ENCODE measurements at places on chromosomes 1 and 21.

DNA sequence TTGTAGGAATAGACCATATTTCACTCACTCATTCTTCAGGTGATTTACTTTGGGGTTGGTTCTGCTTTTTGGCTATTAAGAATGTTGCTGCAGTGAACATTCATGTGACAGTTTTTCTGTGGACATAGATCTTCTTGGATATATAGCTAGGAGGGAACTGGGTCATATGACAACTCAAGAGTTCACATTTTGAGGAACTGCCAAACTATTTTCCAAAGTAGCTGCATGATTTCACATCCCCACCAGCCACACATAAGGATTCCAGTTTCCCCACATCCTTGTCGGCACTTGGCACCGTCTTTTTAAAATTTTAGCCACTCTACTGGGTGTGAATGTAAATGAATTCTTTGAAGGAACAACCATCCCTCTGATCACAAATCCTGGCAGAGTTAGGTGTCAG is 126.0 kb downstream of the PRDM2 start:
- DNase-seq: no peak

DNA sequence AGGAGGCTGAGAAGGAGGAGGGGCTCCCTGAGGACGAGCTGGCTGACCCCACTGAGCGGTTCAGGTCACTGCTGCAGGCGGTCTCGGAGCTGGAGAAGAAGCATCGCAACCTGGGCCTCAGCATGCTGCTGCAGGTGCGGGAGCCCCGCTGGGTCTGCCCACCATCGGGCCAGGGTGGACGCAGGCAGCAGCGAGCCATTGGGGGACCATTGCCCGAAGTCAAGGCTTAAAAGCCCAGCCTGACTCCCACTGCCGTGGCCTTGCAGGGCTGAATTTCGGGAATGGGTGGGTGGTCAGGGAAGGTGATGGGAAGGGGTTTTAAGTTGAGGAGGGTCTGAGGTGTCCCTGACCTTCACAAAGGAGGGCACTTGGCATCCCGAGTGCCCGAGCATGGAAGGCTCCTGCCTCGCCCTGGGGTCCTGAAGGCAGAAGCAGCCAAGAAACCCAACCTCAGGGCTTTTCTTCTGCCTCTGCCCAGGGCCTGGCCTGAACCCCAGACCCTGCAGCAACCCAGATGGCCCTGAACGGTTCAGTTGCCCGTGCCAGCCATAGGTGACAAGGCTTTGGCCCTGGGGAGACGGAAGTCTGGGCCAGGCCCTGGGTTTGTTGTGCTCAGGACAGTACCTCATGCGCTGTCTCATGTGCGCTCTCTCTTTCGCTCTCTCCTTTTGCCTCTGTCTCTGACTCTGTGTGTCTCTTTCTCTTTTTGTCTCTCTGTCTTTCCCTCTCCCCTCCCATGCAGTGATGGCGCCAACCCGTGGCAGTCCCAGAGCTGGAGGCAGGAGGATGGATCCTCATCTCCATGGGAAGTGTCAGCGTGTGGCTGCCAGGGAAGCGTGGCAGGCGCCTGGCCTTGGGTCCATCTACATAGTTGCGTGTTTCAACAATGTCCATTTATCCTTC is 6.2 kb downstream of the RNF187 start:
- DNase-seq: no peak

DNA sequence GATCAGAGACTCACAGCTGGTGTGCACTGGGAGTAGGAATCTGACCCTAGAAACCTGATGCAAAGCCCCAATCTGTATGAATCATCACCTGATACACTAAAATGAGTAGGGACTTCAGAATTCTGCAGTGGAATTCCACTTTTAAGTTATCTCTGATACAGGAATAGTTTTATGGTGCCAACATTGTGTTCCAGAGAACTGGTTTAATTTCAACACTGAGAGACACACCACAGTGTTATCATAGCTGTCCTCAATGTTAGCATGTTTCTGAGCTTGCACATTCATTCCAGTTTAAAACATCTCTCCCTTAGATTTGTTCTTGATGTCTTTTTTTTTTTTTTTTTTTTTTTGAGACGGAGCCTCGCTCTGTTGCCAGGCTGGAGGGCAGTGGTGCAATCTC is 7.1 kb downstream of the UTS2 start:
- DNase-seq: no peak

DNA sequence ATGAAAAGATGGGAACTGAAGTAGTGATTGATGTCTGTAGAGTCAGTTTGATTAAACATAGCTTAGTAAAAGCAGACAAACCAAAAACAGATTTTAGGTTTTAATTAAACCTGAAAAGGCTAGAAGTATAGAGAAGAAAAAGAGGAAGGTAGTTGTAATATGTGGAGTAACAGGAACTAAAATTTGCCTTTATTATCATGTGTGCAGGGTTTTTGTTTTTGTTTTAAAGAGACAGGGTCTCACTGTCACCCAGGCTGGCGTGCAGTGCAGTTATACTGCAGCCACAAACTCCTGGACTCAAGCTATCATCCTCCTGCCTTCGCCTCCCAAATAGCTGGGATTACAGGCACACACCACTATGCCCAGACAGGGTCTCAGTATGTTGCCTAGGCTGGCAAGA is 6.0 kb downstream of the TOR1AIP1 start:
- DNase-seq: no peak

DNA sequence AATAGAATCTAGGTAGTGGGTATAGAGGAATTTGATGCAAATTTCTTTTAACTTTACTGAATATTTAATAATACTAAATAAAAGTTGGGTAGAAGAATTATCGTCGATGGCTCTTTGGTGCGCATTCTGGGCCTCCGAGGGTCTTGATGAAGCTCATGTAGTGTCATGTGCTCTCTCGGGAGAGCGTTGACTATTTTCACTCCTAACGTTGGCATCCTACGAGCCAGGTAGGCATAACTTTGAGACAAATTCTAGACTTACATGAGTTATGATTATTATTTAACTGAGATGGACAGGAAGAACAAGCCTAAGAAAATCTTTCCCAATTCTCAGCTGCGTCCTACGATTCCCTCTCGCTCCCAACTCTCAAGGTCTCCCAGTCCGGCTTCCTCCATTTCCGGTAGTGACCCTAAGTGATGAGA is 550 bp upstream of the PCAT6 start:
- no peak for DNase-seq
